T-cell (primary cell): ENCODE measurements at places on chromosomes 3 and 15.

GRCh38 chr3:125043599-125044151 lies 12.1 kb downstream of the HEG1 start:
- no peak for DNase-seq

DNA sequence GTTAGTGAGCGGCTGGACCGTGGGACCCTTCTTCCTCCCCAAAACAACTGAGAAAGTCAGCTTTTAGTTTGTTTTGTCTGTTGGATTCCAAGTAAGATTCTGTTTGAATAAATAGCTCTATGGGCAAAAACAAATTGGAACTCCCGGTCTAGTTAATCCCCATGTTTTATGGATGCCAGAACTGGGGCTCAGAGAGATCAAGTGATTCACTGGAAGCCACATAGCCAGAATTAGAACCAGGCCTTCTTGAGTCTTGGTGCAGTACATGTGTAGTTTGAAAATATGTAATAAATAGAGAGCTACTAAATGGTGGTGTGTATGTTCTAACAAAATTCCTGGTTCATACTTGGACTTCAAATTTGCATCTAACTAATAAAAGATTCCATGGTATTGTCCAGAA lies 29.3 kb upstream of the POLR2M start:
- DNase-seq: no peak

- no peak for DNase-seq
These were observed 13.9 kb downstream of the CEP152 start for GRCh38 chr15:48796930-48797329.

- DNase-seq: no peak
These were observed 31.7 kb downstream of the CHAC1 start for GRCh38 chr15:40984964-40985363.

- no peak for DNase-seq
These were observed 87.4 kb downstream of the ZIC4 start for GRCh38 chr3:147318900-147319299.

GRCh38 chr3:16186565-16186964 lies 12.1 kb downstream of the GALNT15 start:
- no peak for DNase-seq

DNA sequence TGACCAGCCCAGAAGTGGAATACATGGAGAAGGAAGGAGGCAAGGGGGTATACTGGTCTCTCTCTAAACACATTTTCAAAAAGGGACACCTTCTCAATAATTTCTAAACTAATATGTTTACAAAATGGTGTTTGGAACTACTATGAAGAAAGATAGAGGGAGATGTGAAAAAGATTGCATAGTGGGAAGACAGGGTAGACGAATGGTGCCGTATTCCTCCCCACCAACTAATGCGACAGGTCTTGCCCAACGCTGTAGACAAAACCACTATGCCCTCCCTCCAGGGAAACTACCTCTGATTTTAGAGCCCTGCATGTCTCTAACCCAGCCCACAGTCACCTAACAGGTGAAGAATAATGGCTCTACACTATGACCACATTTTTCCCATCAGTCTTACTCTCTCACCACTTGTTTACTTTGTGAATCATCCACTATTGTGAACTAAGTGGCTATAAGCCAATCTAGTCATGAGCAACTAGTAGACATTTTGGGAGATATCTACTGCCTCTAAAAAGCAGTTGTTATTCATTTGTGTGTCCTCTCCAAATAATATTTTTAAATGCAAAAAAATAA lies 108.2 kb upstream of the UBE2E2 start:
- DNase-seq: no peak

- DNase-seq: no peak
These were observed 41.7 kb upstream of the CAPN7 start for GRCh38 chr3:15164340-15164739.

- DNase-seq: no peak
These were observed 294.9 kb upstream of the SGO1 start for GRCh38 chr3:20480786-20481365.

- DNase-seq: no peak
These were observed 481 bp upstream of the CRYBG3 start for GRCh38 chr3:97821287-97821773.

DNA sequence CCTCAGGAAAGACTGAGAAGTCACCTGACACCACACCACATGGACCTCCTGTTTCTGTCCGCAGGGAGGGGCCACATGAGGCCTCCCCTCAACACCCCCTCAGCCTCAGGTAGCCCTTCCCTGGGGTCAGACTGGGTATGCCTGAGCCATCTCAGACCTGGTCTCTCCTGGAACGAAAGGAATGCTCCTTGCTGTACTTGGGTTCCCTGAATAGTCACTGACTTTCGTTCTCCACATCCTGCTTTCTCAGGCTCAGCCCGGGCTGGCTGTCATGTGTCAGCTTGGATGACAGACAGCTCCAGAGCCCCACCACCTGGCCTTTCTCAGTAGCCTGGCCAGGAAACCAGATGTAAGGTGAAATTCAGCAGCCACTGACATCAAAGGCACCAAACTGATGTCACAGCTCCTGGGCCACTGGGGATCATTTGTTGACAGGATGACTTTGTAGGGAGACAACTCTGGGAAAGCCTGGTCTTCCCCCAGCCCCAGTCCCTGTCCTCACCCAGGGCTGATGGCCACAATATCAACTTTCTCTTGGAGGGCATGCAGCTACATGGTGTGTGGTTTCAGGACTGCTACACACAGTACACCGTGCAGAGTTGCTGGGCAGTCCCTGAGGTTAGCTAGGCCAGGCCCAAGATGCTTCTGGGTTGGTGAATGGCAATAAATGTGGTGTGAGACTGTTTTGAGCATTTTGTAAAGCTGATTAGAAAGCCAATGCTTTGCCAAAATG lies 141.4 kb upstream of the MRPS22 start:
- no peak for DNase-seq

GRCh38 chr3:142009029-142009428 lies 132.6 kb downstream of the ATP1B3 start:
- DNase-seq: no peak

- no peak for DNase-seq
These were observed 17.0 kb downstream of the RGMA start for GRCh38 chr15:93072011-93072410.

DNA sequence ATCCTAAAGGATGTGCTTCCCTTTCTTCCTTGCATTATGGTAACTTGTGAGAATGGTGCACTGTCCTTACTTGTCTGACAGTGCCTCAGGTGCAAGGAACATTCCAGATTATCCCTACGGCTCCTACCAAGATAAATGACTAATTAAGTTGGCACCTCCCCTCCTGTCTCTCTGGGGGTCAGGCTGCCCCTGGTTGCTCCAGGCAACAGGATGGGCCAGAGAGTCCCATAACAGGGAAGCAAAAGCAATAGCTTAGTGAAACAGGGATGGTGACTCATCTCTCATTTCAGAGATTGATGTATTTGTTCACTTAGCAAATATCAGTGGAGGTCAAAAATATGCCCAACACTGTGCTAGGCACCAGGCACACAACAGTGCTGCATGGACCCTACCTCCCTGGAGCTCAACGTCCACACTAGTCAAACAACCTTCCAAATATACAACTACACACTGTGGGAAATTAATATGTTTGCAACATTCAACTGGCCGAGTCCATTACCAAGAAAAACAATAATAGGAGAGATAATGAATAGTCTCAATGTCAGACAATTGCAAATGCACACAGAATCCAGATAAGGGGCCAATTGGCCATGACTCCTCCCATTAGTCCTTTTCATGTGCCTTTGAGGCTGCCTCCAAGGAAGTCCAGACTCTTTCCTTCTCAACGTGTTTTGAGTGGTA lies 249.0 kb downstream of the TLE3 start:
- no peak for DNase-seq

DNA sequence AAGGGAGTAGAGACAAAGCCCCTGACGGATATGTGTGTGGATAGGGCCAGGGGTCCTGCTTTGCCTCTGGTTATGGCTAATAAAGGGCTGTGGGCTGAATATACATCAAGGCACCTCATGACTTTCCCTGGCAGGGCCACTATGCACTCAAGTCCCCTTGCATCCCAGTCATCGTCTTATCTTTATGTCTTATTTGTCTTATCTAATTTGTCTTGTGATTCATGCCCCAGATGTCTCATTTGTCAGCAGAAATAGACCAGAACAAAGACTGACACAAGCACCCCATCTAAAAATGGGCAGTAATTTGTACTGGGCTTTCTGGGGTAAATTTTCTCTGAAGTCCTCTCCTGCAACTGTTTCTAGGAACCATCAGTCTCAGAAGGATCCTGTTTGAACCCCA lies 68.6 kb downstream of the ITGA11 start:
- no peak for DNase-seq

DNA sequence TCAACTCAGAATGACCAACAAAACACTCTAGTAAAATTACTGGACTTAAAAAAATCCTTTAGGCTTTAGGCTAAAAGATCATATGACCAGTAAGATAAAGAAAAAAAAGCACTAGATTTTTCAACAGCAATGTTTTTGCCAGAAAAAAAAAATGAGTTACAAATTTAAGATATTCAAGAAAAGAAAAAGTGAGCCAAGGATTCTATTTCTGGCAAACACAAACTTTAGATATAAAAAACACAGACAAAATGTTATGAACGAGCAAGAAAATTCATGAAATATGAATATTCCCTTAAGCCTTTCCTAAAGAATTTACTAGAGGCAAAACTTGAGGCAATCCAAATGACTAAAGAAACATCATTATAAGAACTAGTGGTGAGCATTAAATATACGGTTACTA lies 8.6 kb downstream of the GOLGB1 start:
- DNase-seq: no peak

DNA sequence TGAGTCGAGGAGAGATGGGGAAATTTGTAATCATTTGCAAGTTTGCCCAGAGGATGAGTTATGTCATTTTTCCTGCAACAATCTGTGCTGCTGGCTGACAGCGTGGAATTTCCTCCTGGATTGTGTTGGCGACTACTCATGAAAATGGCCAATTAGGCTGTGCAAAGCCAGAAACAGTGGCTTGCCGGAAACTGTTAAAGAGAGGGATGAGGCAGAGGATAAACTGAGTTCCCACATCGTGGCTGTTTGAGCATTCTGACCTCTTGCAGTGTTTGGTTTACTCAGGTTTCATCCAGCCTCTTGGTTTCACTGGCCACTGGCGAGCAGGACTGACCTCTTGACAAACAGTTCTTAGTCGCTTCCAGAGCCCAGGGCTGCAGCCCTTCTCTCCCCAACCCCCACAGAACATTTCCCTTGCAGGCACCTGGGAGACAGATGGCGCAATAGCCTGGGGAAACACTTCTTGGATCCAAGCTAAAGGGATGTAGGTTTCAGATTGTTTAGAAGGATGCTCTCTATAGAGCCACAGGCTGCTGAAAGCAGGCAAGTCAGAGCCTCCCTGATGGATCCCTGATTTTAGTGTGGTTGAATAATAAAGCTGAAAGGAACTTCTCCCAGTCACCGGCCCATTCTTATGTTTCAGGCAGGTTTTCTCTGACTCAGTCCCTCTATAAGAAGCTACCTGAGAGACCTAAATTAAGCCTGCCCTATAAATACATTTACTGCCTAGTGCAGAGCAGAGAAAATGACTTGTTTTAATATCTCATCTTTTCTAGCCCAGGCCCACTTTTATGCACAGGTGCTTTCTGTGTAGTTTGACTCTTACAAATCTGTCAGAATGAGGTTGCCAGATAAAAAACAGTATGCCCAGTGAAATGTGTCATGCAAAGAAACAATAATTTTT lies 92.8 kb upstream of the UBE2E1 start:
- DNase-seq: no peak

GRCh38 chr15:85710340-85710842 lies 84.3 kb downstream of the KLHL25 start:
- DNase-seq: no peak

GRCh38 chr3:109683746-109684145 lies 346.4 kb upstream of the DPPA4 start:
- DNase-seq: no peak

- no peak for DNase-seq
These were observed 172.7 kb downstream of the MEGF11 start for GRCh38 chr15:66080717-66081398.

- DNase-seq: no peak
These were observed 40.4 kb upstream of the SMAD3 start for GRCh38 chr15:67024998-67025368.

DNA sequence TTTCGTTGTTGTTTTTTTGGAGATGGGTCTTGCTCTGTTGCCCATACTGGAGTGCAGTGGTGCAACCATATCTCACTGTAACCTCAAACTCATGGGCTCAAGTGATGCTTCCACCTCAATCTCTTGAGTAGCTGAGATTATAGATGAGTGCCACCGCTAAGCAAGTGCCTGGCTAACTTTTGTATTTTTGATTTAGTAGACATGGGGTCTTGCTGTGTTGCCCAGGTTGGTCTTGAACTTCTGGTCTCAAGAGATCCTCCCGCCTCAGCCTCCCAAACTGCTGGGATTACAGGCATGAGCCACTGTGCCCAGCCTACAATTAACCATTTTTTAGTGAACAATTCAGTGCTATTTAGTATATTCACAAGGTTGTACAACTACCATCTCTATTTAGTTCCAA lies 42.2 kb downstream of the ARHGEF3 start:
- no peak for DNase-seq

- no peak for DNase-seq
These were observed 27.9 kb downstream of the IQSEC1 start for GRCh38 chr3:13045241-13045903.

- DNase-seq: peak; percentile 47
These were observed 70.3 kb downstream of the CCNL1 start for GRCh38 chr3:157089455-157090221.

- no peak for DNase-seq
These were observed 178.5 kb downstream of the BBX start for GRCh38 chr3:107701299-107701698.

DNA sequence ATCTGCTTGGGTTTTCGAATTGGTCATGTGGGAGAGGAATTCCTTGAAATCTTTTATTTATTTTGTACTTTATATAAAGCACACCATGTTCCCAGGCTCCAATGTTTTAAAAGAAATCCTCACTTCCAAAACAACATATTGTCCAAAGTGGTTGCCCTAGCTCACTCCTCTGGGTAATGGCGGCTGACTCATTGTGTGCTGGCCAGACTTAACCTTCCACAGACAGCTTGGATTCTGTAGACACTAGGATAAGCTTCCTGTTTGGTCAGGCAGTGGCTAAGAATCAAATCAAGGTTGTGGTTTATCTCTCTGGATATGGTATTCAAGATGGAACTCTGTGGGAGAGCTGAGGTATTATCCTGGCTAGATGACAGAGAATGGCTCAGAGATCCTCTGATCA lies 55.8 kb upstream of the FAM98B start:
- DNase-seq: no peak

DNA sequence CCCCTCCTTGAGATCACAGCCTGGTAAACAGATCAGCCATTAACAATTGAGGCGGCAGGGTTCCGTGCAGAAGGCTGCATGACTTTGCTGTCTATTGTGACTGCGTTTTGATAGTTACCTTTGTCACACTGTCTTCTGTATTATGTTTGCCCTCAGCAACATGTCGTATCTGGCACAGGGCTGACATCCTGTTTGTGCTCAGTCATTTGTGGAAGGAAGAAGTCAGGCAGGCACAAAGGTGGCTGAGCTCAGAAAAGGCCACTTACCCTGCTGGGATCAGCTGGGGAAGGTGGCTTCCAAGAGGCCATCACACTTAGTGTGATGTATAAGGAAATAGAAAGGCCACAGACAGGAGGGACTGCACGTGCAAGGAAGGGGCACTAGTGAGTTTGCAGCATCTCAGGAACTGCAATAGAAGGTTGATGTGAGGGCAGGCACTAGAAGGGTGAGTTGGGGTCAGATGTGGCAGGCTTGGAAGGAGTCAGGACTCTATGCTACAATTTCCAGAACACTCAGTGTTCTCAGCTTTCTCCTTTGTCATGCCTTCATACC lies 13.4 kb downstream of the PML start:
- peak; percentile 21 for DNase-seq
